ENCODE measurements at places on chromosomes 13 and 19.

DNA sequence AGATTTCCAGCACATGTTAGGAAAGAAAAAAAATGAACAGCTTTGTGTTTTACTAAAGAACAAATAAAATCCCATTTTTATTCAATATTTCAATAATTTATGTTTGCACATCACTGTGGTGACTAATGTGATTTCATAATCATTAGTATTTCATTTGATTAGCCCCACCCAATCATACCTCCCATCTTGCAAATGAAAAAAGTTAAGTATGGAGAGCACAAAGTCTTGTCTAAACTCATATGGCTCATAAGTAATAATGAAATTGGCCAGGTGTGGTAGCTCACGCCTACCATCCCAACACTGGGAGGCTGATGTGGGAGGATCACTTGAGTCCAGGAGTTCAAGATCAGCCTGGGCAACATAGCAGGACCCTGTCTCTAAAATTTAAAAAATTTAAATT, 3.8 kb downstream of the ZNF490 start:
- DNase-seq, result no peak

DNA sequence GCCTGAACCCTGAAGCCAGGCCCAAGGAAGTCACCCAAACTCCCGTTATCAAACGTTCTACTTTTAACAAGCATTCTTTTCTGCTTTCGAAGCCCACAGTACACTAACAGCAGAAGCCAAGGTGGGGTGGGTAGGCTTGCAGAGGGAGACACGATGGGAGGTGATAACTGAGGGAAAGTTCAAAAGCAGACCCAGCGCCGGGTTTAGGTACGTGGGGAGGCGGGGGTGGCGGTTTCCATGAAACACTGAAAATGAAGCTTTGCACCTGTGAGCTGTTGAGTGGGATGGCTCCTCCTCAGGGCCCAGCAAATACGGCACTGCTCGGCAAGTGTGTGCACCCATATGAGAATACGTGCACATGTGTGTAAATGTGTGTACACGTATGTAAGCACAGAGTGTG, 49.8 kb downstream of the KLF2 start:
- peak; percentile 21 for DNase-seq

- DNase-seq, result no peak
These were observed 127.5 kb downstream of the SIPA1L3 start for GRCh38 chr19:38034492-38034860.

GRCh38 chr19:38901683-38902082, 1.9 kb downstream of the NFKBIB start:
- no peak for DNase-seq

DNA sequence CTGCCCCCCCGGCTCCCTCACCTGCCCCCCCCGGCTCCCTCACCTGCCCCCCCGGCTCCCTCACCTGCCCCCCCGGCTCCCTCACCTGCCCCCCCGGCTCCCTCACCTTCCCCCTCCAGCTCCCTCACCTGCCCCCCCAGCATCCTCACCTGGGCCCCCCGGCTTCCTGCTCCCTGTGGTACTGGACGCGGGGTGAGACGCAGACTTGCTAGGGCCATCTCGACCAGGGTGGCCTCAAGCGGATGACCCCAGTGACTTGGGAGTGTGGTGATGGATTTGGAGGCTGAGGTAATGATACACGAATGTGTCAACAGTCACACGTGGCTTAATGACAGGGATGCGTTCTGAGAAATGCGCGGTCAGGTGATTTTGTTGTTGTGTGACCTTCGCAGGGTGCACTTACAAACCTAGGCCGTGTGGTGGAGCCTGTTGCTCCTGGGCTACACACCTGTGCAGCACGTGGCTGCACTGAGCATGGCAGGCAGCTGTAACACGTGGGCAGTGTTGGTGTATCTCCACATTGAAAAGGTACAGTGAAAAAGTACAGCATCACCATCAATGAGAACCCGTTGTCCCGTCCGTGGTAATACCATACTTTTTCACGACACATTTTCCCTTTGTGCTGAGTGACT, 197.8 kb downstream of the TEX29 start:
- DNase-seq, result no peak

GRCh38 chr19:39236527-39236926, 8.3 kb downstream of the IFNL3 start:
- DNase-seq, result peak; percentile 13
